ENCODE measurements at places on chromosomes 5 and 9. TPM values are rescaled to one million over a fixed set of nuclear protein-coding genes. Genes with fewer than 3 reads are reported as not detected.

Gene NR5A1
- not detected for total RNA-seq

Gene TXNDC15
- 70.1 TPM for total RNA-seq

Gene ROPN1L
- 0.56 TPM for total RNA-seq

Gene C8G
- total RNA-seq = 4.3 TPM

Gene HTR4
- not detected for total RNA-seq

Gene ORM2
- total RNA-seq = not detected
